ENCODE measurements at places on chromosomes 11 and 22.

- DNase-seq: peak; percentile 72
Measured at GRCh38 chr22:28931844-28932567, 48.6 kb downstream of the ZNRF3 start.

DNA sequence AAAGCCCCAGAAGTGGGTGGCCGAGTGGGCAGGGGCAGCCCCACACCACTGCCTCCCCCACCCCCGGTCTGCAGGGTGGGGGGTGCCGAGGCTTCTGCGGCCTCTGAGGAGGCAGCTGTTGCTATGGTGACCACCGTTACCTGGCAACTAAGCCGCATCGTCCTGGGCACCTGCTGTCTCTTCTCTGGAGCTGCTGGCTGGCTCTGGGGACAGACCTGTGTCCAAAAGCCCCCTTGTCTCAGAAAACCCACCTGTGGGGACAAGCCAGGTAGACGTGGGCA lies 79.9 kb upstream of the PRR5 start:
- DNase-seq: peak; percentile 71

GRCh38 chr11:112050721-112051120 lies 23.1 kb downstream of the PIH1D2 start:
- DNase-seq: no peak

DNA sequence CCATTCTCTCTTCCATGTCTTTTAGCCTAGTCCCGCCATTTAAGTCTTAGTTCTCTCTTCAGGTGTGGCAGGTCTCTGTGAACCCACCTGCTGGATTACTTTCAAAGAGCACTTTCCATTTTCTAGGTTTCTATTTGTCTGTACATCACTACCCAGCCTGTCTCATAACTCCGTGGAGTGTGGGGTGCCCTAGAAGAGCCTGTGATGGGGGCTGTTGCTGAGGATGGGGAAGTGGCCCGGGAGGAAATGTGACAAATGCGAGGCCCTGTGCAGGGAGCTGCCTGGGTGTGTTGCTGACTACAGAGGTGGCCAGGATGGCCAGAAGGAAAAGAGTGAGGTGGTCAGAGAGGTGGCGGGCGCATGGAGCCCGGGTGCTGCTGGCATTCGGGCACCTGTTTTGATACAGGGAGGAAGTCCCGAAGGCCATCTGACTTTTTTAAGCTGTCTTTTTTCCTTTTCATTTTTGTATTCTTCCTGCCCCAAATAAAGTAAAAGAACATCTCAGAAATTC lies 10.7 kb downstream of the DGCR8 start:
- DNase-seq: no peak

GRCh38 chr11:19868281-19868821 lies 155.7 kb downstream of the NAV2 start:
- no peak for DNase-seq

DNA sequence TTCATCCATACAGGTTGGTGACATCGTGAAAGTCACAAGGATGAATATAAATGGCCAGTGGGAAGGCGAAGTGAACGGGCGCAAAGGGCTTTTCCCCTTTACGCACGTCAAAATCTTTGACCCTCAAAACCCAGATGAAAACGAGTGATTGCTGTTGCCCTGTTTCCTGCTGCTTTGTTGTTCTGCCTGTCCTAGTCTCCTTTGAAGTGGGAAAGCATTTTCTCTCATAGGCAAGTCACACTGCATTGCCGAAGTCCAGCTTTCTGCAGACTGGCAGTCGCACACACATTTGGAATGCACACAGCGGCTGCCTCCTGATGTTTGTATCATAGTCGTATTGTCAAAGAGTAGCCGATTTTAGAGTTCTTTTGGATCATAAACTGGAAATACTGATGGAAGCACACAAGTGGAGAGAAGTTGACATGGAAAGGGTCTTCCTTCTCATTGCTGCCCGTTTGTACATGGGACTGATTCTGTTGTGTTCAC lies 17.3 kb upstream of the AIFM3 start:
- no peak for DNase-seq

DNA sequence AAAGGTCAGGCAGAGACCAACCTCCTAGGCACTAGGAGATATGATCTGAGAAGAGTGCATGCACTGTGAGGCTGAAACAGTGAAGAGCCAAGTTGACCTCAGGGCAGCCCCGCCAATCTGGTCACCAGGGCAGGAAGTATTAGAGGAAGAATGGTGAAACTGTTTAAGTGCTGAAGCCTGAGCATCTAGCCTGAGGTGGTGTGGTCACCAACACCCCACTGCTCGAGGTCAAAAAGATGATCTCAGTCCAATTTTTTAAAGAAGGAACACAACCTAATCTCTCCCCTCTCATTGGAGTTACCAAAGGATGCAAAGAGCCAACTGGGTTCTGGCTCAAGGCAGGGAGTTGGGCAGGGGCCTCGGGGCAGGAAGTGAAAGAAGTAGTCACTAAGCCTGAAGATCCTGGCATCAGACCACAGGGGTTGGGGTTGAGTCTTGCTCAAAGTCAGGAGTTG lies 4.0 kb downstream of the APBB1 start:
- no peak for DNase-seq

GRCh38 chr11:47946682-47947559 lies 33.4 kb upstream of the PTPRJ start:
- DNase-seq: no peak

GRCh38 chr22:39559456-39560105 lies 11.0 kb upstream of the CACNA1I start:
- DNase-seq: no peak

DNA sequence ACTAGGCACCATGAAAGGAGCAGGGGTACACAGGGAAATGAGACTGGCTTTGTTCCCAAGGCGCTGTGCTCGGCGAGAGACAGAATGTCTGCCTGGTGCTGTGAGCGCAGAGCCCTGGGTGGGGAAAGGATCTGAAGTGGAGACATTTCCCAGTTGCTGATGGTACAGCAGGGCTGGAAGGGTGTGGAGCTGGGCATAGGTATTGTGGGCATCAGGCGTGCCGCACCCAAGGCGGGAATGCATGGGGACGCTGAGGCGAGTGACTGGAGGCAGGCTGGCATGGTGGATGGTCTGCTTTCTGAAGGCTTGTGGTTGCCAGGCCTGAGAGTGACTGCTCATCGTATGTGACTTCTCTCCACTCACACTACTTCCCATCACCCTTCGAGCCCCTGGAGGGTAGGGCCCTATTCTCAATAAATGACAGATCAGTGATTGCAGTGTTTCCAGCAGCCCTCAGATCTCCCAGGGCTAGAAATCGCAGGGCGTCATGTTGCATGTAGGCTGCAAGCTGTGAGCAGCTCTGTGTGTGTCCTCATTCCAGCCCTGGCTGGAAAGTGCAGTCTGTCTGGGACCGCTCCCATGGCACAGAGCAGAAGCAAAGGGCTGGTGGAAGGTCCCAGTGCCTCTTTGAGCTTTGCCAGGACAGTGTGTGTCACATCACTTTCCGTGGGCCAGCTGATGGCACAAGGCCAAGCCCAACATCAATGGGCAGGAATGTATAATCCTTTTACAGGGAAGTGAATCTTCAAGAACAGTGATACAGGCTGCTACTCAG lies 67.7 kb downstream of the TBC1D22A start:
- peak; percentile 60 for DNase-seq

DNA sequence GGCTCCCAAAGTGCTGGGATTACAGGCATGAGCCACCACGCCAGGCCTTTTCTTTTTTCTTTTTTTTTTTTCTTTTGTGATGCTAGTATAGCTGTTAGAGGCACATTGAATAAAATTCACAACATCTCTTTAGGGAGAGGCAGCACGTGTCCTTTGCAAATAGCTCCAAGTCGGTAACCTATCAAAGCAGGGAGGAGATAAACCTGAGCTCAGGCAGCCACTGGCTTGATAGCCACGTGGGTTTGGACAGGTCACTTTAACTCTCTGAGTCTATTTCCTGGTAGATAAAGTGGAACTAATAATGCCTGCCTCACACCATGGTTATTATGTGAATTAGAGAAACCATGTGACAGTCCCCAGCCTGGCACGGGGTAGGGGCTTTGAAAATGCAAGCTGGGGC lies 43.1 kb upstream of the ATXN10 start:
- DNase-seq: no peak

All from NCI-H524 (cell line).